ENCODE measurements at places on chromosomes 7 and 10. TPM values are rescaled to one million over a fixed set of nuclear protein-coding genes. Genes with fewer than 3 reads are reported as not detected.

DNA sequence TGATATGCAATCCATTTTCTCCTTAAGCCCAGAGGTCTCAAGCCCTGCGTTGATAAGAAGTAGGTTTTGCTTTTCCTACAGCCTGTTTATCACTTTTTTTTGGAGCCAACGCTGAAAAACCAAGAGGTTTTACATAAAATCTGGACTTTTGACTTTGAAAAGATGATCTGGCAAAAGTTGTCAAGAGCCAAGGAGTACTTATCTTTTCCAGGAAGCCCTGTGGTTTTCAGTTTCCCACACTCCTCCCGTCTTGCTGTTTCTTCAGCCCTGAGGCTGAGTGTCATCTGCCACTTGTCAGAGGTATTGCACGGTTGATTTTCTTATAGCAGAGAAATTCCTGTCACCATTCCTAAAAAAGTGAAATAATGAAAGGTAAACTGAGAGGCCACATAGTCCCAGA, 108.7 kb downstream of the TYW1 start:
- H3K36me3 ChIP-seq: no peaks in the 10 kb centered on the region
- H3K27me3 ChIP-seq: no peaks in the 10 kb centered on the region

DNA sequence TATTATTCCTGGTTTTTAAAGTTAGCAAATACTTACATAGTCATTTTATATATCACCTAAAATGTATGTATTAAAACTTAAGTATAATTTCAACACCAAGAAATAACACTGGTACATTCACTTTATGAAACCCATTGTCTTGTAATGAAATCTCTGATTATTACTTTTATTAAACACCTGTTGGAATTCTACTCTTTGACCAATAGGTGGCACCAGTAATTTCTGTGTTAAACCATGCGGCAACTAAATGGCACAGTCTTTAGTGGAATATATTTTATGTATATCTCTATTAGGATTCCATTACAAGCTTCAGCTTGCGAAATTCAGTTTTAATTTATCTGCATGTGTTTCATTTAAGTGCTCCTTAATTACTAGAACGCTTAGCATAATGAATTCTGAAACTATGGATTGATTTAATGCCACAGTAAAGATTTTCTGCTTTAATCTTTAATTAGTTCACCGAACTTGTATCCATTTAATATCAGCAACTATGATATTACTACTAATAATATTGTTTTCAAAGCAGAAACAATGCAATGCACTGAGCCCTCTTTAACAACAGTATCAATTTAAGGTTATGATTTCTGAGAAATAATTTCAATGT, 181.3 kb downstream of the MAGI2 start:
- H3K27me3 ChIP-seq: no peaks in the 10 kb centered on the region
- H3K36me3 ChIP-seq: no peaks in the 10 kb centered on the region
- no peaks in the 10 kb centered on the region for H3K4me1 ChIP-seq

- H3K36me3 ChIP-seq: no peaks in the 10 kb centered on the region
- DNase-seq: no peak
- H3K4me3 ChIP-seq: no peak overlapping the region
- no peaks in the 10 kb centered on the region for H3K4me1 ChIP-seq
- no peaks in the 10 kb centered on the region for H3K27me3 ChIP-seq
Measured at GRCh38 chr10:123512901-123513775, 153.0 kb upstream of the GPR26 start.

DNA sequence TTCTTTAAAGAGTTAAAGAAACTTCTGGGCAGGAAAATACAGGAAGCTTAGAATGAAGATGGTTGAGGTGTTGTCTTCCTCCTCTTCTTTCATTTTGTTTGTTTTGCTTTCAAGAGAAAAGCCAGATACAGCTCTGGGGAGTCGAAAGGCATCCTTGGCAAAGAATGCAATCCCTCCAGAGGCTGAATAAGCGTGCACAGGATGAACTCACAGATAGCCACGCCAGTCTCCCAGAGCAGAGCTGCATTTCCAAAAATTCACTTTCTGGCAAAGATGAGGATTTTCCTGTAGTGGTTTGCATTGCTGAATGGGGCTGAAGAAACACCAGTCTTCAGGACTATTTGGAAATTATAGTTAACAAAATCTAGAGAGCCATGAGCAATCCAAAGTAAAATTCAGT, 336.4 kb downstream of the NRG3 start:
- no peaks in the 10 kb centered on the region for H3K4me1 ChIP-seq
- no peaks in the 10 kb centered on the region for H3K36me3 ChIP-seq
- H3K27ac ChIP-seq: no peak overlapping the region
- no peak for DNase-seq

Gene ITPRID1
- total RNA-seq: 0.17 TPM

DNA sequence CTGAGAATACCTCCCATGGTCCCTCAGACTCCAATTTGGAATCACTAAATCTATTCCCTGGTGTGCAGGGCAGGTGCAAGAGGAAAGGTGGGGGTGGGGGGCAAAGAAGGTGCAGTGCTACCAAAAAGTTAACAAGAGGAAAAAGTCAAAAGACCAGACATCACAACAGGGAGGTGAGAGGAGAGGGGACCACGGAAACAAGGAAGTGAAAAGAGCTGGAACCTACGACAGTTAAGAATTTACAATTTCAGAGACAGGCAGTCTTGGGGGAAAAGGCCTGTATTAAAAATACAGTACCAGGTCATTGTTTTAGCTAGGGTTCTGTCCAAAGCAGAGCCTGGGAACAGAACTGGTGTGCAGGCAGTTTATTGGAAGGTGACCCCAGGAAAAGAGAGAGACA, 14.6 kb downstream of the ITGB1 start:
- H3K36me3 ChIP-seq: no peaks in the 10 kb centered on the region
- no peak for DNase-seq
- peaks cover 10% of the 10 kb centered on the region for H3K4me1 ChIP-seq
- no peaks in the 10 kb centered on the region for H3K27me3 ChIP-seq
- H3K4me3 ChIP-seq: no peak overlapping the region

Gene PON1
- total RNA-seq: not detected

DNA sequence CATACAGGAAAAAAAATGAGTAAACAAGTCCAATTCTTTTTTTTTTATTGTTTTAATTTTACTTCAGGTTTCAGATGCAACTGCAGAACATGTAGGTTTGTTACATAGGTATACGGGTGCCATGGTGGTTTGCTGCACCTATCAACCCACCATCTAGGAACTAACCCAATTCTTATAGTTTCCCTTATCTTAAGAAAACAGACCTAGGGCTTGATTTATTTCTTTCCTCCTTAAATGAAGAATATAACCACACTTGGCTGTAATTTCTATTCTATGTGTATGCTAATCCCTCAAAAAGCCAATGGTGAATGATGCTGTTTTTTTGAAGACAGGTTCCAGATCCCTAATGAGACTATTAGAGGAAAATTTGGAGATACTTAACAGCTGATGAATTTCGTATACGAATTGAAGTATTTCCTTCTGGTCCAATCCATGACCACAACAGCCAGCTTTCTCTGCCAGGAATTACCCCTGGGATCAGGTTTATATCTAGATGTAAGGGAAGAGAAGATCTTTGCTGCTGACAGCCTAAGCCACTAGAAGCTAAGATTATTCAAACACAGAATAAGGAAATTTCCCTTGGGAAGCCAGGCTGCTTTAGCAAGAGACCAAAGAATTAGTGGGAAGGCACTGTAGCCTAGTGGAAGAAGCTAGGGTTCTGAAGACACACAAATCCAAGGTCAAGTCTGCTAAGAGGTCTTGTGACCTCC, 115.8 kb downstream of the INHBA start:
- no peaks in the 10 kb centered on the region for H3K36me3 ChIP-seq
- H3K27ac ChIP-seq: no peak overlapping the region
- H3K27me3 ChIP-seq: no peaks in the 10 kb centered on the region
- H3K4me3 ChIP-seq: no peak overlapping the region
- no peak for DNase-seq
- no peaks in the 10 kb centered on the region for H3K4me1 ChIP-seq

DNA sequence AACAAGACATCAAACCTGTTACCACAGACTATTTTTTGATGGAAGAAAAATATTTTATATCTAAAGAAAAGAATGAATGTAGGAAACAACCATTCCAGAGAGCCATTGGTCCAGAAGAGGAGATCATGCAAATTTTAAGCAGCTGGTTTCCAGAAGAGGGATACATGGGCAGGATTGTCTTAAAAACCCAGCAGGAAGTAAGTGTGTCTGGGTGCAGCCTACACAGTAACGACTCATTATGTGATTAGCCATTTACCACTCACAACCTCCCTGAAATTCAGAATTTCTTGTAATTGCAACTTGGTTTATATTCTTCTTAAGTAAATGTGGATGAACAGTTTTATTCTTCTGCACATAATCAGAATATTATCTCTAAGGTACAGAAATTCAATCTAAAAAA, 46.2 kb downstream of the NOC3L start:
- no peaks in the 10 kb centered on the region for H3K4me1 ChIP-seq
- H3K27ac ChIP-seq: no peak overlapping the region
- H3K4me3 ChIP-seq: no peak overlapping the region

DNA sequence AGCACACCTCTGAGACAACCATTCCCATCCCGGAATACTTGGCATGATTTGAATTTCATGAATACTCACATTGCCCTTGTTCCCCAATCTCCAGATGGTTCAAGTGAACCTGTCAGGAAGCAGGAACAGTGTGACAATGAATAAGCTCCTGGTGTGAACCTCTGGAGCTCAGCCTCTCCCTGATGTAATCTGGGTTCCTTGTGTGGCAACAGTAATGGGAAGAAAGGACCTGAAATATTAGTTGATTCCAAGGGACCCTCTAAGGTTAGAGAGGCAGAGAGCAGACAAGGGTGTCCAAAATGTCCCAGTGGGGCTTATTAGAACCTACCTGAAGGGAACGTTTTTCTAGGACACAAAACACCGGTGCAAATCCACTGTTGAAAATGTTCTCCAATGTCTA, 8.5 kb downstream of the OR2A7 start:
- no peaks in the 10 kb centered on the region for H3K4me1 ChIP-seq
- H3K27me3 ChIP-seq: no peaks in the 10 kb centered on the region
- H3K36me3 ChIP-seq: no peaks in the 10 kb centered on the region

- H3K4me3 ChIP-seq: no peak overlapping the region
- H3K27ac ChIP-seq: no peak overlapping the region
- DNase-seq: no peak
- no peaks in the 10 kb centered on the region for H3K36me3 ChIP-seq
Measured at GRCh38 chr10:3271354-3272115, 99.0 kb upstream of the PITRM1 start.

Gene NEUROD6
- not detected for total RNA-seq

Gene SKAP2
- total RNA-seq: 25.6 TPM

DNA sequence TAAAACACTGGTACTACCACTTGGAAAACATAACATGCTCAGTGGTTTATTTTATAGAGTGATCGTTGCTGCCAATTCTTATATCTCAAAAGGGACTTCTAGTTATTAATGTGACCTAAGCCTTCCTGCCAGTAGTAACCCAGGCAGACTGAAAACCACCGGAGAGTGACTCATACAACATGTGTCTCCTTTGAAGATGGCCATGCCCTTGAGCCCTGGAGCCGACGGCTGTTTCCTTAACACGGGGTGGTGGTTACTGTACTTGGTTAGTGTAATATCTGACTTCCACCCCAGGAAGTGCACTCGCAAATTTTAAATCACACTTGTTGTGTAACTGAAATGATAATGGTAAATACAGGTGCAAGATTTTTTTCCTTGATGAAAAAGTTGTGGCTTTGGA, 30.5 kb downstream of the JAKMIP3 start:
- no peak overlapping the region for H3K4me3 ChIP-seq
- no peaks in the 10 kb centered on the region for H3K4me1 ChIP-seq
- H3K36me3 ChIP-seq: no peaks in the 10 kb centered on the region

DNA sequence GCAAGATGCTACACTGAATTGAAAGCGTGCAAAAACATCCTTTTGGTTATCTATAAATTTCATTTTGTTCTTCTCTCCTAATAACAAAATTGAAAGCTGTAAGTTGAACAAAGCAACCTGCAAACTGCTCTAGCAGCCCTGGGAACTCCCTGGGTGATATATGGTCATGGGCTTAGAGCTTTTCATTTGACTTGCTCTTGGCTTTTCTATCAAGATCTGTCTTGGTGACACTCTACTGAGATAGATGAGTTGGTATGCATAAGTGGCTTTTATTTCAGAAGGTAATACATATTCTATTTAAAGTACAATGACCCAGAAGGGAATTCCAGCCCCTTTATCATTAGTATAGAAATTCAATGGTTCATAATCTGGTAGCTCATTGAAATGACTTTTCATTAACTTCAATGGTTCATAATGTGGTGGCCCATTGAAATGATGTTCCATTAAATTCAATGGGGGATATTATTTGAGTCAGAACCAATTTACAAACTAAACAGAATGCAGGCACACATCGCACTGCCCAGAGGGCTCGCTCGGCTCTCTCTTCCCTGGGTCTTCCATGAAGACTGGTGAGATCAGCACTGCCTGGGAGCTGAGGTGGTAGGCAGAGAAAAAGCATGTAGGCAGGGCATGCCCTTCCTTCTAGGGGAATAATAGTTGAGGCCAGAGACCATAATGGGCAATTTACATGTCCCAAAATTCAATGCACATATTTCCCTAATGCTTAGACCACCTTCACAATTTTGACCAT, 10.1 kb upstream of the KCNMA1 start:
- DNase-seq: no peak
- H3K27ac ChIP-seq: no peak overlapping the region
- H3K27me3 ChIP-seq: no peaks in the 10 kb centered on the region
- no peaks in the 10 kb centered on the region for H3K36me3 ChIP-seq
- H3K4me1 ChIP-seq: no peaks in the 10 kb centered on the region

DNA sequence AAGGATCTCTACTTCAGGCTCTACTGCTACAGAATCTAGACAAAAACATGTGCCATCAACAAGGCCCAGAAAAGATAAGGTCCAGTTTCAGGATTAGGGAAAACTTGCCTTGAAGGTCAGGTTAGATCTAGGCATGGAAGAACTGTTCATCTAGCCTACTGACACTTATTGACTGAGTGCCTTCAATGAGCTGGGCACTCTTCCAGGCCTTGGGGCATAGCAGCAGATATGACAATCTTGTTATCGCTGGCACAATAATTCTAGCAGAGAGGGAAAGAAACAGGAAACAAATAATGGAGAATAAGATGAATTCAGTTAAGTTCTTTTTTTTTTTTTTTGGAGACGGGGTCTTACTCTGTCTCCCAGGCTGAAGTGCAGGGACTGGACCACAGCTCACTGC, 71.6 kb downstream of the ADCYAP1R1 start:
- no peaks in the 10 kb centered on the region for H3K4me1 ChIP-seq
- no peak overlapping the region for H3K4me3 ChIP-seq
- no peak overlapping the region for H3K27ac ChIP-seq
- H3K36me3 ChIP-seq: no peaks in the 10 kb centered on the region
- DNase-seq: no peak
- H3K27me3 ChIP-seq: no peaks in the 10 kb centered on the region

DNA sequence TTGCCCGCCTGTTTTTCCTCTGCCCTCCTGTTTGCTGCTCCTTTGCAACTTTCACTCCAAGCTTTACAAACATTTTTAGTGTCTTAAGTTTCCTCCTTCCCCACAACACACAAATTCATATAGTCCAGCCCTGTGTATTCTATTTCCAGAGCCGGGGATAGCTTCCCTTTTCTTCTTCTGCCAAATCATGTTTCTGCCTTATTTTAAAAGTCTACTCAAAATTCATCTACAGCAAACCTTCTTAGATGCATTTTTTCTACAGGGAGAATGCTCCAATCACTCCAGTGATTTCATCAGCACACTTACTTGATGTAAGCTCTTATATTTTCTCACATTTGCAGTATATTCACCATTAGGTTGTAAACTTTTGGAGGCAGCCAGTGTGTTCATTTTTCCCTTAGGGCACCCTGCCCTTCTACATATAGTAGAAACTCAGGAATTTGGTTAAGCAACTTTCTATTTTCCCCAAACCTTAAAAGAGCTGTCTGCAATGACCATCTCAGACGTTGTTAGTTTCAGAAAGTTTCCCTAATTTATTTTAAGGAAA, 12.4 kb upstream of the ACTA2 start:
- no peak for DNase-seq
- H3K4me1 ChIP-seq: no peaks in the 10 kb centered on the region
- H3K36me3 ChIP-seq: no peaks in the 10 kb centered on the region
- no peak overlapping the region for H3K4me3 ChIP-seq
- H3K27me3 ChIP-seq: no peaks in the 10 kb centered on the region

Gene AQP1
- total RNA-seq: 89.4 TPM
